ENCODE measurements at places on chromosomes 2 and 18.

GRCh38 chr2:179177694-179178093 lies 86.9 kb downstream of the SESTD1 start:
- no peak for DNase-seq

GRCh38 chr18:11046140-11046539 lies 103.2 kb downstream of the PIEZO2 start:
- no peak for DNase-seq

DNA sequence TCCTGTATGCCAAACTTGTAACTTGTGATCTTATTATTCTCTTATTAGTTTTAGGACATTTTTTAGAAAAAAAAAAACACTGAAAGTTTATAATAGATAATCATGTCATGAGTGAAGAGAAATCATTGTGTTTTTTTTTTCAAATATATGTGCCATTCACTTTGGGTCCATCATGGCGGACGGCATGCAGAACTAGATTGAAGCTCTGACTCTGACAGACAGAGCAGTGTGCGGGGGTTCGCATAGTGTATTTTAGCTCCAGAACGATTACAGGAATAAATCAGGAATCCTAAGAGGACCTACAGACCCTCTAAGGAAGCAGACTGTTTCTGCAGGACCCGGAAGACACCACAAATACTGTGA lies 484.4 kb upstream of the REG3G start:
- no peak for DNase-seq

DNA sequence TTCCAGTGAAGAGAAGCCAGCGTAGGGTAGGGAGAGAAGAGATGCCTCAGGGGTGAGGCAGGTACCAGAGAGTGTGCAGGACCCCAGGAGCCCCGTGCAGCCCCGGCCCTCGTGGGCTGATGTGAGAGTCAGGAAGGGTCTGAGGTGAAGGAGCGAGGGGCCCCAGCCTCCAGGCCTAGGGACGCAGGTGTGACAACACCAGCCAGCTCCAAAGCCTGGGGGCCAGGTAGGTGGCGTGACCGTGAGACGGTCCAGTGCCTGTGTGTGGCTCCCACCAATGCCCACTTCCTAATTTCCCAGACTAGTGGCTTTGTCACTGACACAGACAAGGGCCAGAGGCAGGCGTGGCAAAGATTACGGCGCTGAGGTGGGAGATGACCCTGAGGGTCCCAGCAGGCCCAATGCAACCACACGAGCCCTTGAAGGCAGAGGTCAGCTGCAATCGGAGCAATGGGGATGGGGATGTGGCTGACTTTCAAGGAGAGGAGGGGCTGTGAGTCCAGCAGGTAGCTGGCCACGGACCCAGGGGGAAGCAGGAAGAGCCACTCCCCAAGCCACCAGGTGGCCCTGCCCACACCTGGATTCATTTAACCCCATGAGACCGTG lies 86.0 kb upstream of the SNTG2 start:
- DNase-seq = no peak

DNA sequence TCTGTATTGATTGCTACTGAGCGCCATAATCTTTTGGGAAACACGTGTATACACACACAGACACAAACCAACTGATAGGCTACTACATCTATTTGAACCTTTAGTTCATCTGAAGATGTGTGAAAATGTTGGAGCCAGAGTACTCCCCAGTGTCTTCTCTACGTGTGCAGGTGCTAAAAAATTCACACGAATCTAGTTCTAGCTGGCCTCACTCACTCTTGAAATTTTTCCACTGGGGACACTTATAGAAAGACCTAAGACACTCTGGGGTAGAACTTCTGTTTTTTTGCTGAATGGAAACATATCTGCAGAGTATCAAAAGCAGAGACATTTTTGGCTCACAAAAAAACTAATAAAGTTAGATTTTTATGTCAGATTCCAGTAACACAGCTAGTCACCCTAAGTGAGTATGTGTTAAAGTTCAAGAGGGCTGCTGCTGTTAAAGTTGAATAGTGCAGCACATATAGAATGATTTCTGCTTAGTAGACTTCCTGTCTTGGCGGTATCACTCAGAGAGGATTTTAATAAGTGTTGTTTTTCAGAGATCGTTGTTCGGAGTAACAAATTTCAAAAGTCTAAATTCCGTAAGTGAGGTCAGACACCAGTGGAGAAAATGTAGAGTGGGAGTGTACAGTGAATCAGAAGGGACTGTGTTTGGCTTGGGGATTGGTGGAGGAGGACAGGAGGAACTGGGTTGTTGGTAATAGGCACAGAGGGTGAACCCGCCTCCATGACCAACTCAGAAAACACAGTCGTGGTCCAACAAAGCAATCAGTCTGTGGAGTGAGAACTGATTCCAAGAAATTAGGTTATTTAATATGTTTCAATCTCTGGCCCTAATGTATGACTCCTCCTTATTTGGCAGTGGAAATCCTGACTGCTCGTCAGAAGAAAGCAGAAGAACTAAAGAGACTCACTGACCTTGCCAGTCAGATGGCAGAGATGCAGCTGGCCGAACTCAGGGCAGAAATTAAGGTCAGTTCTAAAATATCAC lies 43.1 kb downstream of the KCTD18 start:
- DNase-seq = no peak

- DNase-seq = no peak
These were observed 61.3 kb downstream of the TSN start for GRCh38 chr2:121816797-121817196.

GRCh38 chr2:205540036-205540435 lies 142.3 kb upstream of the NRP2 start:
- no peak for DNase-seq

GRCh38 chr2:11310212-11310611 lies 34.2 kb downstream of the ROCK2 start:
- DNase-seq = no peak

- DNase-seq = no peak
These were observed 43.9 kb upstream of the RFX8 start for GRCh38 chr2:101518578-101519492.

DNA sequence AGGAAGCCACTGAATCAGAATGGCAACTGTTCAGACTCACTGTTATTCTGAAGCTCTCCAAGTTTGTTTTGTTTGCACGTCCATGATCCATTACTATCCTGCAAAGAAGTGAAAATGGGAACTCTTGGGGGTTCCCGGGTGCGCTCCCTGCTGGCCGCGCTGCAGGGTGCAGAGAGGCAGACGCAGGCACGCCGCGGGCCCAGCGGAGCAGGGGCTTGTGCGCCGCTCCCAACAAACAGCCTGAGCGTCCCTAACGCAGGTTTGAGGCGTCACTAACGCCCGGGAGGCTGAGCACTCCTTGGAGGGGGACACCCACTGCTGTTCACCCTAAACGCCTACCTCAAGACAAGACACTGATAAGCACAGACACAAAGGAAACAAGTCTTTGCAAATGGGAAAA lies 14.3 kb upstream of the PIEZO2 start:
- no peak for DNase-seq

- no peak for DNase-seq
These were observed 1.9 kb upstream of the STAT4 start for GRCh38 chr2:191152482-191153240.

Data from DND-41 (cell line).